ENCODE measurements at places on chromosomes 2 and 18.

DNA sequence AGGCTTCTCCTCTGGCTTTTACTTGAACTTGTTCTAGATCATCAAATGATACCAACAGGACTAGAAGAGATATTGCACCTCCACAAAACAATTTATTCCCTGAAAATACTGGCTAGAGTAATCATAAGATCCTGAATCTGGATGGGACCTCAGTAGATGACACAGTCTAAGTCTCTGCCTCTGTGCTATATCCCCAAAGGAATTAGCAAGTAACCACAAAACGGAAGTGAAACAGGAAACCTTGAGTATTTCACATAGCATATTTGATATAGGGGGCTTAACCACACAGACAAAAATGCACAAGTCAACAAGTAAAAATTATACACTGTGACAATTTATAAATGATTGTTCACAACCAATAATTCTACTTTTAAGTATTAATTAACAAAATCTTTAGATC is 456.9 kb upstream of the TNP1 start:
- DNase-seq, result no peak

GRCh38 chr2:9243357-9243756 is 36.7 kb downstream of the ASAP2 start:
- DNase-seq, result no peak

- DNase-seq, result no peak
These were observed 621.3 kb downstream of the XIRP2 start for GRCh38 chr2:167509586-167509985.

- DNase-seq, result no peak
These were observed 42.9 kb downstream of the STON1 start for GRCh38 chr2:48572816-48573215.

DNA sequence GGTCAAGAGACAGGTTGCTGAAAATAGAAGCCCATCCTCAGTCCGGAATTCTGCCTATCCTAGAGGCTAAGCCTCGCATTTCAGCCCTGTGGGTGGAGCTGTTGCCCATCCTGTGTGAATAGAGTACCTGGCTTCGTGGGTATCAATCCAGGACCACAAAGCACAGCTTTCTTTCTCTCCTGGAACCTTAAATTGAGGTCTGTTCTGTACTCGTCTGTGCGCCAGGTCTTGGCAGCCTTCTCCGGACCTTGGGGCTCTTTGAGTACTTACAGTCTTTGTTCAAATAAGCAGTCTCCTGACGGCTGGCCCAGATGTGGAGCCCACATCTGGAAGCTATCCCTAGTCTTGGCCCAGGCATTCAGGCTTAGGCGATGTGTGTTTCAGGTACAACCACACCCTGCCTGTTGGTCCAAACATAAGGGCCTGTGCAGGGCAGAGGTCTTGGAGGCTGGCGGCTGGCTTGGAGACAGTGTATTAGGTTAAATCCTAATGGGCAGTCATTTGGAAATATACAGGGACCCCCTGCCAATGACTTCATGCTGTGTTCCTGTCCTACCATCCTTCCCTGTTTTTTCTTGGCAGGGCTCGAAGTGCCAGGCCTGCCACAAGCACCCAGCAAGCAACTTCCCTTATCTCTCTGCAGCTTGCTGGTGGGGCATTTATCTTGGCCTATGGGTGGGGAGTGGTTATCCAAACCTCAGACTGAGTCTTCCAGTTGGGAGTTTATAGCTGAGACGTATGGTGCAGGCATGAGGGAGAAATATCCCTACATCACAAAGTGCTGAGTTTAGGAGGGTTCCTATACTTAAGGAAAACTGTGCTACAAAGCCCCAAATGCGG is 294.1 kb downstream of the BCL2 start:
- DNase-seq, result no peak

DNA sequence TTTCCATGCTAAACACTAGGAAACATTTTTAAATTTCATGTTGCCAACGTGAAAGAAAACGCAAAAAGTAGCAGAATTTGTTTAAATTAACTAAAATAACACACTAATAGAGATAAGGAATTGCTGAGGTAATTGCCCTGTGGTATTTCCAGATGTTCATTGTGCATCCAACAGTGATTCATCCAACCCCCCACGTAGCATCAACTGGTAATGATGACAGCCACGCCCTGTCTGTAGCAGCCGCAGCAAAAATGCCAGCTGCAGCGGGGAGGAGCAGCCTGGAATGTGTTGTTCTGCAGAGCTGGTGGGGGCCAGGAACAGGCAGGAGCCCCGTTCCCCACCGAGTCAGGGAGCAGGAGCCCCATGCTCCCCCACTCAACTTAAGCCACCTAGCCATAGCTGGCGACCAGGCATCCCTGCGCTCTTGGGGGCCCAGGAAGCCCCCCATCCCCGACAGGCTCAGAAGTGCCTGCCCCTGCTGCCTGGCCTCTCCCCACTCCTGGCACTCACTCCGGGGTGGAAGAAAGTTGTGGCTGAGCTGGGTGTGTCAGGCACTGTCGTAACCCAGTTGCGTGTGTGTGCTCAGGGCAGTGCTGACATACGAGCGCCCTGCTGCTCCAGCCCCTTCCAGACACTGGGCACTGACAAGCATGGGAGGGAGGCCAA is 695.1 kb upstream of the ACVR2A start:
- no peak for DNase-seq

- DNase-seq, result no peak
These were observed 288.5 kb downstream of the AGPS start for GRCh38 chr2:177680866-177681712.

GRCh38 chr18:45874491-45875184 is 49.2 kb downstream of the SIGLEC15 start:
- peak; percentile 70 for DNase-seq

- peak; percentile 37 for DNase-seq
These were observed 55.2 kb upstream of the RIOK3 start for GRCh38 chr18:23397907-23398306.

DNA sequence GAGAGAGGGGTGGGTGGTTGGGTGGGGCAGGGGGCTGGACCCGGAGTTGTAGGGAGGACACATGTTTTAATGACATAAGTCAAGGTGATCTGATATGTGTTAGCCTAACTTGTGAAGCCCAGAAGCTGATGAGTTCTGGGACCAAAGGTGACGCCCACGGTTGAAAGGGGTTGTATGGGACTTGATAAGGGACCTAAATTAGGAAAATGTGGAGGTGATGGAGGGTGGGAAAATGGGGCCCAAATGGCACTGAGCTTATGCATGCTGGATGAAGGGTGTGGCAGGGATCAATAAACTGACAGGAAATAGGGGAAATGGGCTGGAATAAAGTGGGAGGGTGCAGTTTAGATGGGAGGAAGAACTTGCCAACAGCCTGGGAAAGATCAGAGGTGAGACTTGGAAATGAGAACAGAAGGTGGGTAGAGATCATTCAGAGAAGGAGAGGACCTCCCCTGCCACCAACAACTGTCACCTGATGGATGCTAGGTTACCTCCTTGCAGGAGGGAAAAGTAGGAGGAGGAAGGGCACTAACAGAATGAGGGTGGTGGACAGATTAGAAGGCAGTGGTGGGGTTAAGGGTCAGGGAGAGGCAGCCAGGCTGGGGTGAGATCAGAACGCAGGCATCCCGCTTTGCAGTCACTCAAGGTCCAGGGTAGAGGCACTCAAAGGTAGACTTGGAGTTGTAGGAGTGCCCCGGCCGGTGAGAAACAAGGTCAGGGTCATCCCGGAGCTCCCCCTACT is 15.3 kb downstream of the WNT10A start:
- no peak for DNase-seq

- no peak for DNase-seq
These were observed 313.1 kb downstream of the PDE11A start for GRCh38 chr2:177759443-177759842.

- no peak for DNase-seq
These were observed 326.3 kb upstream of the ZNF804A start for GRCh38 chr2:184272056-184272455.

GRCh38 chr2:111656894-111657293 is 227.1 kb downstream of the ANAPC1 start:
- no peak for DNase-seq

Data from activated CD4-positive, alpha-beta T cell treated with anti-CD3 and anti-CD28 coated beads, Interleukin-2, amount 10 ng/mL, durations not matched to agents 7 days and 5 days (primary cell).